ENCODE measurements at places on chromosomes 1 and 21. TPM values are rescaled to one million over a fixed set of nuclear protein-coding genes. Genes with fewer than 3 reads are reported as not detected.

MEAF6 gene
- 23.5 TPM for total RNA-seq

DNA sequence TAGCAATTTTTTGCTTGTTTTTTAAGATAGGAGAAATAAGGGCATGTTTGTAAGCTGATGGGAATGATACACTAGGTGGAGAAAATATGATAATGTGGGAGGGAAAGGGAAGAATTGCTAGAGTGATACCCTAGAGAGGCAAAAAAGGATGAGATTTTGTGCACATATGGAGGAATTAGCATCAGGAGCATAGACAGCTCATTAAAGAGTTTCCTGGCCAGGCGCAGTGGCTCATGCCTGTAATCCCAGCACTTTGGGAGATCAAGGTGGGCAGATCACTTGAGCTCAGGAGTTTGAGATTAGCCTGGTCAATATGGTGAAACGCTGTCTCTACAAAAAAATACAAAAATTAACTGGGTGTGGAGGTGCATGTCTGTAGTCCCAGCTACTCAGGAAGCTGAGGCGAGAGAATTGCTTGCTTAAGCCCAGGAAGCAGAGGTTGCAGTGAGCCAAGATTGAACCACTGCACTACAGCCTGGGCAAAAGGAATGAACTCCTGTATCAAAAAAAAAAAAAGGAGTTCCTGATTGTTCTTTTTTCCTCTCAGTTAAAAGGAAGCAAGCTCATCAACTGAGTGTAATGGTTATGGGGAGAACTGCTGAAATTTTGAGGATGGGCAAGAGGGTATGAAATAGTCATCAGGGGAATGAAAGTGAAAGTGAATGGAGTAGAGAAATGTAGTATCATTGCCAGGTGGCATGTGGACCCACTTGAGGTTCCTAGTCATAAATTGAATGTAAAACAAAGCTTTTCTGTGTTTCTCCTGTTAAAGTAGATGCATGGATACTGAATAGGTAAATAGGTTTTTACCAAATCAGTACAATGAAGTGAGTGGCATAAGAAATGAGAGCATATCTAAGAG is 35.5 kb downstream of the SH3GLB1 start:
- H3K27me3 ChIP-seq: no peaks in the 10 kb centered on the region
- H3K4me1 ChIP-seq: peaks cover 4% of the 10 kb centered on the region
- DNase-seq: no peak
- peaks cover 27% of the 10 kb centered on the region for H3K36me3 ChIP-seq

- no peak overlapping the region for H3K27ac ChIP-seq
- no peaks in the 10 kb centered on the region for H3K27me3 ChIP-seq
- DNase-seq: no peak
- no peaks in the 10 kb centered on the region for H3K36me3 ChIP-seq
- peaks cover 5% of the 10 kb centered on the region for H3K4me1 ChIP-seq
- no peak overlapping the region for H3K4me3 ChIP-seq
Measured at GRCh38 chr1:221845650-221846371, 103.9 kb upstream of the DUSP10 start.

SAMD13 gene
- total RNA-seq: 0.61 TPM

- DNase-seq: no peak
- no peak overlapping the region for H3K4me3 ChIP-seq
- no peak overlapping the region for H3K27ac ChIP-seq
- H3K27me3 ChIP-seq: no peaks in the 10 kb centered on the region
Measured at GRCh38 chr1:5611431-5611830, 380.8 kb downstream of the NPHP4 start.

HPCA gene
- total RNA-seq: not detected
